CD4-positive, alpha-beta T cell treated with Interleukin-4 for 1 hour (primary cell): ENCODE measurements at places on chromosomes 12 and 14.

- no peak for DNase-seq
These were observed 280.9 kb downstream of the CACNA1C start for GRCh38 chr12:2333491-2334195.

- DNase-seq = no peak
These were observed 28.6 kb downstream of the PRDM4 start for GRCh38 chr12:107732365-107732764.

DNA sequence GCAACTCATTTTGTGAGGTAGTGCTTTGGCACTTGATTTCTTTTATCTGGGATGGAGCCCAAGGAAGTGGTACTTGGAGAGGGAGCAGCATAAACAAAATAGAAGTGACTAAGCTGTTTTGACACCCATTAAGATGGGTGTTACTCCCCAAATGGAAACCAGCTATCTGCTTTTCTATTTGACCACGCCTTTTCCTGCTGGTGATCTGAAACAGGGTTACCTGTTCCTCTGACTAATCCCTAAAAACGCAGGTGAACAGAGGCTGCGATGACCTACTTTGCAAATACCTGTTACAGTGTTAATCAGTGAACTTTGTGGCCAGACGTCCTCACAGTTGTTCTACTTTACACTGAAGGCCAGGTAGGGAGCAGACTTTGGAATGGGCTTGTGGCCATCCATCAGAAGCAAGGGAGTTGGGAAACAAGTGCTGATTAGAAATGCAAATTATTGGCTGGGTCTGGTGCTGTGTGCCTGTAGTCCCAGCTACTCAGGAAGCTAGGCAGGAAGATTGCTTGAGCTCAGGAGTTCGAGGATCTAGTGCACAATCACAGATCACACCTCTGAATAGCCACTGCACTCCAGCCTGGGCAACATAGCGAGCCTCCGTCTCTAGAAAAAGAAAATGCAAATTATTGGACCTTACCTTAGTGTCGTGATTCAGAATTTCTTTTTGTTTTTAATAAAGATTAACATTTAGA, 58.3 kb upstream of the HECTD1 start:
- no peak for DNase-seq

DNA sequence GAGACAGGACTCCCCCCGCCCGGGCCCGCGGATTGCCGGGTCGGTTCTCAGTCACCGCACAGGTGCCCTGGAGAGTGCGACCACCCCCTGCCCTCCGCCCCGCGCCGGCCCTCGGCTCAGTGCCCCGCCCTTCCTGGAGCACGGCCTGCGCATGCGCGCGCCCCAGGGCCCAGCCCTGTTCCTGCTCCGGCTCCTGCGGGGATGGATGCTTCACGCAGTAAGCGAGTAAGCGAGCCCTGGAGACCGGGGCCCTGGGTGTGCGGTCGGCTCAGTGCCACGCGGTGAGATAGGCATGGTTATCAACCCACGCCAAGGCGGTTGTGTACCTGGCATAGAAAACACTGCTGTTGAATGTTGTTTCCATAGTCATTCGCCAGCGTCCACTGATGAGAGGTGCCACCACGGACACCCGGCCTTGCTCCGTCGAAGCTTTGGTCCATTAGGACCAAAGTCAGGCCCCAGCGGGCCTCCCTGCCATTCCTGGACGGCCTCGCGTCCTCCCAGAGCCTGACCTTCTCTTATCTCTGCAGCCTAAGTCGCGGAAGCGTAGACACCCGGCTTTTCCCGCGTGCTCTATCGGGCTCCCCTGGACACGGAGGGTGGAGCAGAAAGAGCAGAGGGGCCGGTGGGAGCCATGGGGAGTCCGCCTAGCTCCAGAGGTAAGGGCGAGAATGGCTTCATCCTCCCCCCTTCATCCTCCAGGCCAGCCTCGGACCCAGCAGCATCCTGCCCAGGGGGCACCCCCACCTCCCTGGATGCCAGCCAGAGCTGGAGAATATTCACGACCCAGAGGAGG, 90.6 kb downstream of the PAPOLA start:
- peak; percentile 45 for DNase-seq

DNA sequence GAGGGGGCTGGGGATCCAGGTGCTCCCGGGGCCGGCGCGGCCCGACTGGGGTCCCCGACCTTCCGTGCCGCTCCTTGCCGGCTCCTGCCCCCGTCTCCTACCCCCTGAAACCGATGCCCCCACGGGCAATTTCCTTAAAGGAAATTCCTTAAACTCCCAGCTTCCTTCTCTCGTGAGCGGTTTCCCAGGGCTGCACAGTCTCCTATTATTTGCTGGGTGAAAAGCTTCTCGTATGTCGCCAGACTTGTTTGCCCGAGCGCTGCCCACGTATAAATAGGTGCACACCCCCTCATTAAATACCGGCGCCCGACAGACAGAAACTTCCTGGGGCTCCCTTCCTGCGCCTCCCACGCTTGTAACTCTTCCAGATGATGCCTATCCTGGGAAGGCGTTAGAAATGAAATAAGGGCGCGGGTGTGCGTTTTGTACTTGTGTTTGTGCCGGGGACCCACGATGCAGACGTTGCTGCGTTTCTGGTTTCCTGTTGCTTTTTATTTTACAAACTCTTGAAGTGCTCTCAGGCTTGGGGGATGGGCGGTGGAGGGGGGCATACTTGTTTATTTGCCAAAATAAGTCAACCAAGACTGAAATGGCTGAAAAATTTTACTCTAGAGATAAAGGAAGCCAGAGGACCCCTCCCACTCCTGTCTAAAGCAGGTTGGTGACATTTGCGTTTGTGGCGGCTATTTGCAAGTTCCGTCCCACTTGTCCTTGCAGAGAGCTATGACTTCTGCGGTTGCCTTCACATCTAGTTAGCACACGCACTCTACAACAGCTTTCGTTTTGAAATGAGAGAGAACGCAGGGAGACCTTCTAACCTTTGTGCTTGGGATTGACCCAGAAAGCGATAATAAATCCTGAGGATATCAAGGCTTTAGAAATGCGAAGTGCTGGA, 1.0 kb downstream of the HIP1R start:
- peak; percentile 65 for DNase-seq

- DNase-seq = no peak
These were observed 15.6 kb downstream of the BCL2L14 start for GRCh38 chr12:12086362-12086761.

GRCh38 chr14:77186911-77187648, 5.5 kb downstream of the TMEM63C start:
- DNase-seq = no peak

DNA sequence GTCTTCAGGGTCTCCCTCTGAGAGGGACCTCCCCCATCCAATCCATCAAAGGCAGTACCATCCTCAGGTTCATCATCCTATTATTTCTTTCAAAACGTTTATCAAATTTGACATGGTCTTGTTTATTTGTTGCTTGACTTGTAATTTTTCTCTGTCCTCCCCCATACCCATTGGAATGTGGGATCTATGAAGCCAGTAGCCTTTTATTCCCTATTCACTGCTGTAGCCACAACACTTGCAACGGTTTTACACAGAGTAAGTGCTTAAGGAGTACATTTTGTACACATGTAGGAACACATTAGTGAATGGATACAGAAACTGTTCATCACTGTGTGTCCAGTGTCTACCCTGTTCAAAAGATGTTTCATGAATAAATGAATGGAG, 41.5 kb downstream of the IGF1 start:
- no peak for DNase-seq

GRCh38 chr14:42229976-42230375, 623.3 kb downstream of the LRFN5 start:
- no peak for DNase-seq

DNA sequence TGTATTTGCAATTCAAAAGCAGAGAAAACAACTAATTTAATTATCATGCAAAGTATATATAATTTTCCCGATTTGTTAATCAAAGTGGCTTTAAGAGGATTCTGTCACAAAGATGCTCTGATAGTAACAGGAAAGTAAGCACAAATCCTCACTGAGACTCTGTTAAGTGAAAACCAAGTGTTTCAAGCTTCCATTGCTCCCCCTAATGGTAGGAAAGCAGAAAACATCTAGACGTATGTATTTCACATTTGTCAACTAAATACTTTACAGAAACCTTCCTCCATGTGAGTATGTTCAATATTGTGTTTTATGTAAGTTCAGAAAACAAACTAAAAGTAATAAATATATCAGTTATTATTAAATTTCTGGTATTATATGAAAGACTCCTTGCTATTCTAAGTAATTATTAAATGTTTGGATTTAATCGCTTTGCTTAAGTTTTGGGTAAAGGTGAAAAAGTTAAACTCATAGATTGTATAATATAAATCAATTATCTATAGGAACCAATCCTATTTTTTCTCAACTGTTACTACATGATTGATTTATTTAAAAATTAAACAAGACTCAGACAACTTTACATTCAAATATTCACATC, 1.5 kb upstream of the NTS start:
- DNase-seq = peak; percentile 30

DNA sequence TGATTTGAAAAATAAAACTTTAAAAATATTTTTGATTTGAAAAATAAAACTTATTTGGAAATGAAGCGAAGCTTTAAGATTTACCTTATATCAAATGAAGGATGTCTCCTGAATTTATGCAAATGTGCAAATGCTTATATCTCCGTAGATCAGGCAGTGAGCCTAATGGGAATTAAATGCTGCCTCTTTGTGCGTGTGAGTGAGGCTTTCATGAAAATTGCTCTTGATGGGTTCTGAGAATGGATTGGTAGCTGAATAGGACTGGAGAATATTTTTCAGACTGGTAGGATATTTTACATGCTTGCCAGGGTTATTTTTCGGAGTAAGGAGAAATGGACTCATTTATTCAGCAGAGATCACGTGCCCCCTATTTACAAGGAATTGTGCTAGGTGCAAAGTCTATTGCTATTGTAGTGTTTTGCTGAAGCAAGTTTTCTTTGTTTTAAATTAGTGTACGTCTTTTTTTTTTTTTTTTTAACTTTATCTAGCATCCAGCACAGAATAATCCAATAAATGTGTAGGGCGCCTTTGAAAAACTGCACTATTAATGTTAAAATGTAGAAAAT, 2.4 kb downstream of the VRK1 start:
- no peak for DNase-seq

DNA sequence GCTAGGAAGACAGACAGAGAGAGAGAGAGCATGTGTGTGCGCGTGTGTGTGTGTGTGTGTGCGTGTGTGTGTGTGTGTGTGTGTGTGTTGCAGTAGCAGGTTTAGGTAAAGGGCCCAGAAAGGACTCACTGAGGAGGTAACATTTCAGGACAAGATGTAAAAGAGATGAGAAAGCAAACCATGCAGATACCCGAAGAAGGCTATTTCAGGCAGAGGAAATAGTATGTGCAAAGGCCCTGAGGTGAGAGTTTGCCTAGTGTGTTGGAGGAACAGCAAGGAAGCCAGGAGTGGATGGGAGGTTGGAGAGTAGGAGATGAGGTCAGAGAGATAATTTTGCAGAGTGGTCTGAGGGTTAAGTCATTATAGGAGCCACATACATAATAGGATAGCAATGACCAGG, 754.3 kb upstream of the TBX3 start:
- DNase-seq = no peak

- DNase-seq = no peak
These were observed 11.2 kb upstream of the PXN start for GRCh38 chr12:120276734-120277133.

DNA sequence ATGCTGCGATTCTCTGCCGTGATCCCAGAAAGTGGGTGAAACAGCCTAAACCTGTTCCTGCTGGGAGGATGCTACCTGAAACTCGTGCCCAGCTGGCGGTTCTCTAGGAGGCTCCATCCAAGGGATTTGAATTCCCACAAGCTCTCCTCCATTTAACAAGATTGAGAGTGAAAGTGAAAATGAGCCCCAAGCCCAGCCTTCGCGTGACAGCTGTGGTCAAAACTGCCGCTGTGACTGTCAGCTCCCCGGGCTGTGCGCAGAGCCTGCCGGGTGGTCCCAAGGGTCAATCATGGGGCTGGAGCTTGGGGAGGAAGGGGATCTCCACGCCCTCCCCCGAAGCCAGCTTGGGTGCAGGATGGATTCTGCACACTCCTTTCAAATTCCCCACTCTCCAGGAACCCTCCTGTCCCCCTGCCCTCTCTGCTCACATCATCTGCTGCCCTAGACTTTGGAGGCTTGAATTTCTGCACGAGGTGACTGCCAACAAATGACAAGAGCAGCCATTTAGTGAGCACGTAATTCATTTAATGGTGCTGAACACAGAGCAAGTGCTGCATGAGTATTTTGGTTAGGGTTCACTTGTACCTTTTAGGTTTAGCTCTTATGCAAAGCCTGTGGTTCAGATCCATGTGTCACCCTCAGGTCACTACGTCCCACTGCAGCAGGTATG, 5.3 kb downstream of the ASB2 start:
- DNase-seq = peak; percentile 44

DNA sequence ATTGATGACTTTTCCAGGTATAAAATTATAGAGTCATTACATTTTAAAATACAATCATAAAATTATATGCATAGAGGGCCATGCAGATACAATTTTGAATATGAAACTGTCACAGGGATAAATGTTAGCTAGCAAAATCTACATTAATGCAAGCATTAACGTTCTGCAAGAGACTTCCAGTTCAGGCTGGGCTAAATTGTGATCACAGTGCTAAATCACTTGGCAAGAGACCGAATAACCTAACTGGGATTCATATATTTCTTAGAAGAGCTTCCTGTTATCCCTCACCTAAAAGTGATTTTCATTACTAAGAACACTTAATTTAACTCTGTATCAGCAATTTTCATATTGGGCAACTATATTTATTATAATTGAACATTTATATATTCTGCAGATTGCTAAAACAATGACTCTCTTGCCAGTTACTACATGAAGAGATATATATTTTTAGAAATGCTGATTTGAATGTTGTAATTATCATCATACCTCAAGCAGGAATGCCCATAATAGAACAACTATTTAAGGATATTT, 83.2 kb downstream of the MGAT4C start:
- no peak for DNase-seq

DNA sequence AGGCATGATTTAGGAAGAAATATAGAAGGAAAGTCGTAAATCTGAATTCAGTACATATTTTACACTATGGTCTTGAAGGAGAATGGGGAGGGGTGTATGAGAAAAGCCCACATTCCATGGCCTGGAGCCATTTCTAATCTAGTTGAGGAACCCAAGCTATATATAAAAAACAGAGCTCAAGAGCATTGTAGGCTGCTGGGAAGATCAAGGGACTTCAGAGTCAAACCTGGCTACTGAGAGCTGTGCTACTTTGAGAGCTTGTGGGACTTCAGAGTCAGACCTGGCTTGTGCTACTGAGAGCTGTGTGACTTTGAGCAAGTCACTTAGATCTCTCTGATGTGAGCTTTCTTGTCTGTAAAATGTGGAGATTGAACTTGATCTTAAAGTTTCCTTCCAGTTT, 58.7 kb downstream of the TBK1 start:
- no peak for DNase-seq
